ENCODE measurements at places on chromosomes 12 and 14. TPM values are rescaled to one million over a fixed set of nuclear protein-coding genes. Genes with fewer than 3 reads are reported as not detected.
A peak's percentile ranks its signal among the peaks of the same experiment; 100 is the strongest.

The PLEKHG7 gene
- not detected for total RNA-seq

The MAP1LC3B2 gene
- total RNA-seq = 1.0 TPM

The KIF5A gene
- 4.4 TPM for total RNA-seq

GRCh38 chr14:94103554-94104150 lies 6.9 kb upstream of the IFI27 start:
- H3K27me3 ChIP-seq = no peaks in the 10 kb centered on the region
- H3K36me3 ChIP-seq = peaks cover 8% of the 10 kb centered on the region
- H3K27ac ChIP-seq = no peak overlapping the region
- DNase-seq = no peak
- no peak overlapping the region for H3K4me3 ChIP-seq
- H3K4me1 ChIP-seq = peaks cover 6% of the 10 kb centered on the region

DNA sequence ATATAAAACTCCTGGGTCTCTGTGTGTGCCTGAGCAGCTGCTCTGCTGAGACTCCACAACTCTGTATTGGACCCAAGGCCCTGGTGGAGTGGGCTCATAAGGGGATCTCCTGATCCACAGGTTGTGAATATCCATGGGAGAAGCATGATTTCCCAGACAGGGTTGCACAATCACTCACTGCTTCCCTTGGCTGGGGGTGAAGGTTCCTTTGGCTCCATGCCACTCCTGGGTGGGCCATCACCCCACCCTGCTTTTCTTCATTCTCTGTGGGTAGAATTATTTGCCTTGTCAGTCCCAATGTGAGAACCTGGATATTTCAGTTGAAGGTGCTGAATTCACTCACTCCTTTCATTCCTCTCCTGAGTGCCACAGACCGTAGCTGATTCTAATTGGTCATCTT lies 205.2 kb upstream of the TMEM260 start:
- no peak for DNase-seq
- H3K4me1 ChIP-seq = no peaks in the 10 kb centered on the region
- no peaks in the 10 kb centered on the region for H3K36me3 ChIP-seq

DNA sequence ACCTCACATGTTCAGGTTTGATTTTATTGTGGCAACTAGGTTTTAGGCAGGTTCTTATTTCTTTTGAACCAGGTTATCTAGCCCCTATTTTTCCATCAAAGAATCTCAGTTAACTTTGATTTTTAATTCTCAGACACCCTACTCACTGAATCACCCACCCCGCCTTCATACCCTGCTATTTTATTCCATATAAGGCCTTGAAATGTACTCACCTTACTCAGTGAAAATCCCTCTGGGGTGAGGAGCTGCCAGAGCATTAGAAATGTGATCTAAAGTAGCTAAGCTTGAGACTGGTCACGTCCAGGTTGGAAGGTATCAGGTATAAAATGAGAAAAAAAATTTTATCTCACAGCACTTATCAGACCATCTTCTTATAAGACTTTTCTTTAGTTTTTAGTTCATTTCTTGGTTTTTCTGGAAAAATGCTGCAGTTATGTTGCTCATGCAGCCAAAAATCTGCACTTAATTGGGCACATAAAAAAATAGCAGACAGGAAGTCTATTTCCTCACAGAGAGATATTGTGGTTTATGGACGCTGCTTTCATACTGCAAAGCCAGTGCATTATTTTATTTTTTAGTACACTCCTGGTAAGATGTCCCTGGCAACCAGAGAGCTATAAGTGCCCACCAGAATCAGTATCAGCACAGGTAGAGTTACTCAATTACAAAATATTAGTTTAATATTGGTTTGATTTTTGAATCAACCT lies 101.5 kb upstream of the CCDC91 start:
- H3K36me3 ChIP-seq = no peaks in the 10 kb centered on the region
- H3K27ac ChIP-seq = peak overlapping the region; percentile 40
- H3K4me3 ChIP-seq = no peak overlapping the region
- DNase-seq = no peak

DNA sequence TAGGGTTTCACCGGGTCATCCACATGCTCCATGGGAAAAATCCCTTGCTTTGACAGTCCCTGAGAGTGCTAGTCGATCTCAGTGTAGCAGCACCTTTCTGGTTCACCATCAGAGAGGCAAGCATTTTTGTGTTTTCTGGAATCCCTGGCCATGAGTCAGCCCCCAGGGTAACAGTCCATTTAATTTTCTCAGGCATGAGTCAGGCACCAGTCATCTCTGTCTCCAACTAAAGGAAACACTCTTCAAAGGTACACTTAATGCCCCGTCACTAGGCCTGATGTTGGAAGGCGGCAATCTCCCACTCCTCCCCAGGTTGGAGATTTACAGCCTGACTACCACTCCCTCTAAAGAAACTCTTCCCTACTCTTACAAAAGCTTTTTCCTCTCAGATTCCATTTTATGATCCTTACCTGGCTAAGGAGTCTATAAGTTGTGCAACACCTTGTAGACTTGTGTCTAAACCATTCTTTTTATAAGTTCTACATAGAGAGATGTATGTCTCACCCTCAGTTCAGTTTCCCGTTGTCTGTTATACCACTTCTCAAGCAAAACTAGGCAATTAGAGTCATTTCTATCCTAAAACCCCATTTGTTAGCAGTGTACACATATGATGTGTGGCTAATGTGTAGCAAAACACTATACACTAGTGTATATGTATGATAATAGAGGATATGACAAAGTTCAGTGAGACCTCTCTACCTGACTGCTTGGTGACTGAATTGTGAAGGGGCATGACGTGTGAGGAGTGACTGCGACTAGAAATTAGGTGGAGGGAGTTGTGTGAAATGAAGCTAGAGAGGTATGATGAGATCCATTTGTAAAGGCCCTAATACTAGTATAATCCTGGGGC lies 24.6 kb downstream of the TMEM19 start:
- H3K36me3 ChIP-seq = peaks cover 5% of the 10 kb centered on the region
- no peak overlapping the region for H3K4me3 ChIP-seq
- H3K4me1 ChIP-seq = no peaks in the 10 kb centered on the region
- H3K27ac ChIP-seq = no peak overlapping the region
- no peak for DNase-seq

GRCh38 chr12:82757059-82757458 lies 70.4 kb downstream of the TMTC2 start:
- peaks cover 7% of the 10 kb centered on the region for H3K36me3 ChIP-seq
- no peak overlapping the region for H3K27ac ChIP-seq
- no peak overlapping the region for H3K4me3 ChIP-seq
- H3K4me1 ChIP-seq = peaks cover 8% of the 10 kb centered on the region
- no peak for DNase-seq

GRCh38 chr12:67141296-67142018 lies 127.7 kb upstream of the CAND1 start:
- DNase-seq = no peak
- H3K36me3 ChIP-seq = no peaks in the 10 kb centered on the region
- H3K27me3 ChIP-seq = peaks cover 10% of the 10 kb centered on the region
- no peak overlapping the region for H3K27ac ChIP-seq
- H3K4me3 ChIP-seq = no peak overlapping the region

DNA sequence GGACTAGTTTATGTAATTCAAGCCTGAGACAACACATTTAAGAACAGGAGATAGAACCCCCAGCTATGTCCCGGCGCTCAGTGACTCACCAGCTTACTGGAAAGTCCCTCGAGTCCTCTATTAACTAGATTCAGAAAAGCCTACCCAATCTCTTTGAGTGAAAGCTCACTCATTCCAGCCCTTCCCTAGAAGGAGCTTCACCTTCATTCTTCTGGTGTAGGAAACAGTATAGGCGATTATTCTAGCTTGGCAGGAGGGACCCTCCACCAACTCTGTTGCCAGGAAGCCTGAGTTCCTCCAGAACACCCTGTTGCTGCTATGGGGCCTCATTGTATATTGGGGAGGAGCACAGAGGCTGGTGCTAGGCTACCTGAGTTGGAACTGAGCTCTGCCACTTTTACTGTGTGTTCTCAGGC lies 57.2 kb upstream of the AEBP2 start:
- H3K36me3 ChIP-seq = peaks cover 26% of the 10 kb centered on the region
- no peaks in the 10 kb centered on the region for H3K4me1 ChIP-seq
- no peaks in the 10 kb centered on the region for H3K27me3 ChIP-seq
- no peak for DNase-seq
- H3K27ac ChIP-seq = peak overlapping the region; percentile 55

GRCh38 chr14:63318835-63319234 lies at the start of gene GPHB5:
Gene GPHB5, minus strand, starts transcription at chr14:63318935. Its CDS starts 1,086 bp downstream, at chr14:63317849.
- no peaks in the 10 kb centered on the region for H3K36me3 ChIP-seq
- H3K4me1 ChIP-seq = no peaks in the 10 kb centered on the region
- H3K4me3 ChIP-seq = no peak within 1 kb of the TSS
- H3K27me3 ChIP-seq = no peaks in the 10 kb centered on the region

DNA sequence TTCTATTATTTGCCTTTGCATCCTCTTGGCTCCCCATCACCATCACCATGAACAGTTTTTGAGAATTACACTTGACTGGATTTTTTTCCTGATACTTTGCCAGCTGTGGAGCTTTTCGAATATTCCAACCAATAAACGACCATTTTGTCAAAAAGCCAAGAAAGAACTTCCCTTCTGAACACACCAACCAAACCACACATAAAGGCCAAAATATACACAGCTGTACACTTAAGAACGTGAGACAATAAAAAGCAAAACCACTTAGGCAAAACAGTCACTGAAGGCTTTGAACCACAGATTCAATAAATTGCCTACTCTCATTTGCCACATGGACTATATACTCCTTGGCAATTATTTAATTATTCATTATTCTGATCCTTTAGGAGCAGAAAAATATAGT lies 1.1 kb downstream of the C14orf93 start:
- H3K4me1 ChIP-seq = peaks cover 29% of the 10 kb centered on the region
- peak overlapping the region; percentile 52 for H3K27ac ChIP-seq
- DNase-seq = no peak
- no peaks in the 10 kb centered on the region for H3K27me3 ChIP-seq
- peak overlapping the region; percentile 60 for H3K4me3 ChIP-seq

- peaks cover 22% of the 10 kb centered on the region for H3K4me1 ChIP-seq
- H3K36me3 ChIP-seq = no peaks in the 10 kb centered on the region
- DNase-seq = no peak
- H3K27ac ChIP-seq = no peak overlapping the region
These were observed 84.4 kb downstream of the ARF6 start for GRCh38 chr14:49977126-49977841.

- H3K27ac ChIP-seq = no peak overlapping the region
- no peak overlapping the region for H3K4me3 ChIP-seq
- H3K4me1 ChIP-seq = peaks cover 4% of the 10 kb centered on the region
- peaks cover 39% of the 10 kb centered on the region for H3K27me3 ChIP-seq
These were observed 411.9 kb downstream of the FUT8 start for GRCh38 chr14:65824285-65824977.

- no peak for DNase-seq
- no peaks in the 10 kb centered on the region for H3K36me3 ChIP-seq
- H3K27me3 ChIP-seq = peaks cover 10% of the 10 kb centered on the region
- no peak overlapping the region for H3K27ac ChIP-seq
- peaks cover 45% of the 10 kb centered on the region for H3K4me1 ChIP-seq
These were observed 760.3 kb downstream of the NOVA1 start for GRCh38 chr14:25837551-25837965.

Measured in type B pancreatic cell (in vitro differentiated cells).